ENCODE measurements at places on chromosomes 1 and 21. TPM values are rescaled to one million over a fixed set of nuclear protein-coding genes. Genes with fewer than 3 reads are reported as not detected.

Gene CD2
- 1.2 TPM for total RNA-seq

Gene ANXA9
- 0.26 TPM for total RNA-seq

Gene ADCY10
- total RNA-seq, result 1.8 TPM

DNA sequence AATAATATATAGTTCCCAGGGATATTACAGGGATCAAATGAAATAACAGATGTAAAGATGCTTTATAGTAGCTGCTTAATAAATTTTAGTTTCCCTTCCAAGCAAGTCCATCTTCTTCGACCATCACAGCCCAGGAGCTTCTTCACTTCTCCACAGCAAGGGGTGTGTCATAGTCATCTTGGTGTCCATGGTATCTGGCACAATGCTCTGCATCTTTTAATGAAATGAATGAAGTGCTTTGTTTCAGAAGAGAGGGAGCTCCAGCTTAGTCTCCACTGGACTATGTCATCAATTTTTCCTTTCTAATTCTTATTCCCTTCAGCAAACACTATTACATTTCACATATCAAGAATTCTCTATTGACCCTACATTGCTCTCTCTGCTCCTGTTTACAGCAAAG lies 4.9 kb upstream of the MACF1 start:
- no peak for DNase-seq

DNA sequence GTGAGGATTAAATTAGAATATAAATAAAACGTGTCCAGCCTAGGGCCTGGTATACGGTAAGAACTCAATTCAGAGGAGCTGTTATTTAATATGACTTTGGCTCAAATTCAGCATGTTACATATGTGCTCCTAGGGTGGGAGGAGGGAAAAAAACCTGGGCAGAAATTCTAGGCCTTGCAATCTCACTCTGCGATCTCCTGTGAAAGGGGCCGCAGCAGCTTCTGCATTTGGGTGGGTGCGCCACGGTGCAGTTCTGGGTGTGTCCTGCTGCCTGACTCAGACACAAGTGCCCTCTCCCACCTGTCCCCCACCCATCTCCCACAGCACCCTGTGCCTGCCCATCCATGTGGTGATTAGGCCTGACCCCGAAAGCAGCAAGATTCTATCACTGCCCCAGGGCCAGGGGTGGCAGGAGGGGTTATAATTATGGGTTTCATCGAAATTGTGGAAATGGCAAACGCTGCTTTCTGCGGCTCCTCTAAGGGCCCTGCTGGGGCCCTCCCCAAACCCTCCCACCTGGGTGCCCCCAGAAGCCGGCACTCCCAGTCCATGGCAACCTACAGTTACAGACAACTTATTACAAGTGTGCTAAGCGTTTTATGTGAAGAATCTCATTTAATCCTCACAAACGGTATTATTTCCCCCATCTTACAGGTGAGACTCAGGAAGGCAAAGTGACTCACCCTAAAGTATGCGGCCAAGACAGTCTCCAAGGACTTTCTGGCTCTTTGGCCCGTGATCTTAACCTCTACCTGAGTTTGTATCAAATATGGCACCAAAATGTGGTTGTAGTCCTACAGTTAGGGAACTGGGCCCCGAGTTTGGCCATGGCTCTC lies 25.5 kb upstream of the GRHL3 start:
- DNase-seq, result no peak

DNA sequence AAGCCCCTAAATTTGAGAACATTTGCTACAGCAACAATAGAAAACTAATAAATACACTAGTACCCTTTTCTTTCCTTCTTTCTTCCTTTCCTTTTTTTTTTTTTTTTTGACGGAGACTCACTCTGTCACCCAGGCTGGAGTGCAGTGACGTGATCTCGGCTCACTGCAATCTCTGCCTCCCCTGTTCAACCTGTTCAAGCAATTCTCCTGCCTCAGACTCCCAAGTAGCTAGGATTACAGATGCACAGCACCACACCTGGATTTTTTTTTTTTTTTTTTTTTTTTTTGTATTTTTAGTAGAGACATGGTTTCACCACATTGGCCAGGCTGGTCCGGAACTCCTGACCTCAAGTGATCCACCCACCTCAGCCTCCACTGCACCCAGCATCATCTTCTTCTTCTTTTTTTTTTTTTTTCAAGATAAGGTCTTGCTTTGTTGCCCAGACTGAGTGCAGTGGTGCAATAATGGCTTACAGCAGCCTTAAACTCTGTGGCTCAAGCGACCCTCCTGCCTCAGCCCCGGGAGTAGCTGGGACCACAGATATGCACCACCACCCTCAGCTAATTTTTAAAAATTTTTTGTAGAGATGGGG lies 19.6 kb upstream of the CBR3 start:
- DNase-seq, result no peak

DNA sequence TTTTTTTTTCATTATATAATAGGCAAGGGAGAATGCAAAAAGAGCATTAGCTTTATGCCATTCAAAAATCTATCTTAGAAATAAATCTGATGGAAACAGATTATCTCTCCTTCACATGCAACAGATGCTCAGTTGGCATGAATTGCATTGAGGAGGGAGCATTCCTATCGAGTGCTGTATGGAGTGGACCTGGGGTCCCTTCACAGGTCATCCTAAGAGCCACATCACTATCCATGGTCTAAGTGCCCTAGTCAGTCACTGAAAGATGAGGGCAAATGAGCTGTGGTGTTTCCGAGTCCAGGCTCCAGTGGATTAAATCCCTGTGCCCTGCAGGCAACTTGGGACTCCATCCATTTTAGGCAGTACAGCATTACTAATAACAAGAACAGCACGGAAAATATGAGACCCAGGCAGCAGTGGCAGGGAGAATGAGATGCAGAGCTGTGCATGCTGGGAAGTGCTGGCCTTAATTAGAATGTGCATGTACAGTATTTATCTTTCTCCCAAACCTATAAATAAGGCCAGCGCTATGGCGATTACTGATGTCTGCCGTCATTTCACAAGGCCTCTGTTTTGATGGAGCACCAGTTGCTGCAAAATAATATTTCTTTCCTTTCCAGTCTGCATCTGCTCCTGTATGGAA lies 512.3 kb upstream of the PLXNA2 start:
- no peak for DNase-seq

DNA sequence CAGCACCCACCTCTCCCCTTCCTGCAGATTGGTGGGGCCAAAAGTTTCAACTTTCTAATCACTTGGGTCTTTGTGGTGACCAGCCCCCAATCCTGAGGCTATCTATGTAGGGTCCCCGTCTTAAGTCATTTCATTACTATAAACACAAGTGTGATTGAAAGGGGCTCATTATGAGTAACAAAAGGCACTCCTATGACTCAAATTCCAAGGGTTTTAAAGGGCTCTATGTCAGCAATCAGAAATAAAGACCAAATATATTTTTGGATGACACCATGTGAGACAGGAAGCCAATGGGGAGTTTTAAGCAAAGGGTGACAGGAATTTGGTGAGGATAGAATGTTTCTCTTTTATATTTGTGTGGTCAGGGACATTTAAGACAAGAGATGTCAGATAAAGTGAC lies 6.2 kb downstream of the ERO1B start:
- DNase-seq, result no peak

Gene NUAK2
- 1.7 TPM for total RNA-seq

DNA sequence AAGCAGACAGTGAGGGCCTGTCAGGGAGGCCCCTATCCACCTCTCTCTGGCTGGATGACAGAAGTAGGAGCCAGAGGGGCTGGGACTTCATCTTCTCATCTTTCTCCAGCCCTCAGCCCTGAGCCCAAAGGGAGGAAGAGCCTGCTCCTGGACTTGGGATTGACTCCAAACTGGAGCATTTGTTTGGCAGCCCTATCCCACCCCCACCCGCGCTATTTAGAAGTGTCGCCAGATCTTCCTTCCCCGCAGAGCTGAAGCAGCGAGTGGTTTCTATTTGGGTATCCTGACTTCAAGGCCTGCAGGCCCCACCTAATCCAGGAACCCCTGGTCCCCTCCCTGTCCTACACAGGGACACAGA lies 9.6 kb downstream of the NES start:
- peak; percentile 54 for DNase-seq

DNA sequence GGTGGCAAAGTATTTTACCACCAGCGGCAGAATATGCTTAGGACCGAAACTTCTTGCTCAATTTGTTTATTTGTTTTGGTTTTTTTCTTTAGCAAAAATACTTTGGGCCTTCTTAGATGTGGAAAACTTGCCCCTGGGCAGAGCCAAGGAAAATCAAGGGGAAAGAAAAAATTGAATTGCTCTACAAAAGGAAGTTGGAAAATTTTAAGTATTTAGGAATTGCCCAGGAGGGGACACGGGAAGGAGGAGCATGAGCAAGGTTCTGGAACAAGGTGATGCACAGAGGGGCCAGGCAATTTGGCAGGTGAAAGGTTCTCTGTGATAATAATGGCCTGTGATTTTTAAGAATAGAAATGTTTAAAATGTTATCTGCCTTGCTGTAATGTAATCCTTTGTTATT lies 28.6 kb downstream of the SGIP1 start:
- DNase-seq, result no peak

- DNase-seq, result peak; percentile 68
These were observed 34.8 kb upstream of the ZBTB40 start for GRCh38 chr1:22416555-22417454.

DNA sequence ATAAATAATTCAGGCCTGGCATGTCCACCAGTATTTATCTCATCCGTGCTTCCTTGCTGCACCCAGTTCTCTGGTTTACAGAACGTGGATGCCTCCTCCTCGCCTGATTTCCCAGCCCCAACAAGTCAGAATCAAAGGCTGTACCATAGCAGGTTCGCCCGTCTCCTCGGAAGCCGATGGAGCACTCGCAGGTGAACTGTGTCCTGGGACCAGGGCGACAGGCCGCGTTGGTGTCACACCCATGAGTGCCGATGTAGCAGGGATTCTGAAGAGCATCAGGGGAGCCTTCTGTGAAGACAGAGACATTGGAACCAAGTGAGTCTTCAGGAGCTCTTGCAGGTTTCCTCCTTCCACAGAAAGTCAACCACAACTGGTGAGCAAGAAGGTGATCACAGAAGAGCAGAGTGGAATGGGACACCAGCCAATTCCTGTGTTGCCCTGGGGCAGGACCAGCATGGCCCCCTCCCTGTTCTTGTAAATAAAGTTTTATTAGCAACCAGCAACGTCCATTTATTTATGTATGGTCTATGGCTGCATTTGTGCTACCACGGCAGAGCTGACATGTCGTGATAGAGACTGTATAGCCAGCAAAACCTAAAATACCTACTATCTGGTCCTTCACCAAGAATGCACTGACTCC lies 40.8 kb downstream of the NID1 start:
- no peak for DNase-seq

GRCh38 chr1:26768755-26769154 lies 19.0 kb upstream of the PIGV start:
- no peak for DNase-seq

- DNase-seq, result no peak
These were observed 10.4 kb upstream of the HMGB4 start for GRCh38 chr1:33853431-33853830.

- no peak for DNase-seq
These were observed 5.9 kb downstream of the SSBP3 start for GRCh38 chr1:54400329-54400728.

- no peak for DNase-seq
These were observed 53.0 kb downstream of the KIF26B start for GRCh38 chr1:245207801-245208200.

DNA sequence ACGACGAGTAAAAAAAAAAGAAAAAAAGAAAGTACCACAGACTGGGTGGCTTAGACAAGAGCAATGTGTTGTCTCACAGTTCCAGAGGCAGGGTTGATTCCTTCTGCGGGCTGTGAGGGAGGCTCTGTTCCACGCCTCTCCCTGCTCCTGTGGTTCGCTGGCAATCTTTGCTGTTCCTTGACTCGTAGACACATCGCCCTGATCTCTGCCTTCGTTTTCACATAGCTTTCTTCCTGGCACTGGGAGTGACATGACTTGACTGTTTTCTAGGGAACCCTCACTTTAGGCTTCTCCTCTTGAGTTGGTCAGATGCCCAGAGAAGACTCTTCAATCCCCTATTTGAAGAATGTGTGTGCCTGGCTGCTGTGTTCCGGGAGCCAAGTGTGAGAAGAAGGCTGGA lies 133.6 kb downstream of the TM2D1 start:
- no peak for DNase-seq

Gene IL24
- total RNA-seq, result not detected

DNA sequence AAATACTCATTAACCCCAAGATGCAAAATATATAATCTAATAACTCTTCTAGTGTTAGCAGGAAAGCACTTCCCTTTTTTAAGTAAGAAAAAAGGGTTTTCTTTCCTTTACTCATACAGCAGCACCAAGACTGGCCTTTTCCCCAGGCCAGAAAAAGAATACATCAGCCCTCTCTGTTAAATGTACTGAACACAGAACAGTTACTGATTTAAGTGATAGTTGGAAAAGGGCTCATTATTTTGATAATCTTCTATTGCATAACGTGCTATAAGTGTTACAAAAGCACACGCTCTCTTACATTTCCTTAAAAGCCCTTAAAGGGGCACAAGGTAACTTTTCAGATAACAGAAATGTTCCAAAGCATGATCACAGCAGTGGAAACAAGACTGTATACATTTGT lies 142.9 kb downstream of the TIAM1 start:
- no peak for DNase-seq

Gene FMN2
- total RNA-seq, result 112 TPM

Gene VSIG8
- not detected for total RNA-seq

DNA sequence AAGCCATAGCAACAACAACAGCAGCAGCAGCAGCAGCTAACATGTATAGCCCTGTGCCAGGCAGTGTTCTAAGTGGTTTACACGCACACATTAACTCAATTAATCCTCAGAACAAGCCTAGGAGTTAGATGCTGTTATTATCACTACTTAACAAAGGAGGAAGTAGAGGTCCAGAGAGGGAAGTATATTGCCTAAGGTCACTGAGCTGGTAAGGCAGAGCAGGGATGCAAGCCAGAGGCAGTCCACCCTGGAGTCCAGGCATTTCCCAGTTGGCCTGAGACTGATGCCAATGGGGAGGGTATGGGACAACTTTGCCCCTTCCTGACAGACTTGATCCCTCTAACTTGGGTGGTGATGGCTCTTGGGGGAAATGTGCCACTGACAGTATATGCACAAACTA lies 6.8 kb downstream of the CDC14A start:
- DNase-seq, result no peak

DNA sequence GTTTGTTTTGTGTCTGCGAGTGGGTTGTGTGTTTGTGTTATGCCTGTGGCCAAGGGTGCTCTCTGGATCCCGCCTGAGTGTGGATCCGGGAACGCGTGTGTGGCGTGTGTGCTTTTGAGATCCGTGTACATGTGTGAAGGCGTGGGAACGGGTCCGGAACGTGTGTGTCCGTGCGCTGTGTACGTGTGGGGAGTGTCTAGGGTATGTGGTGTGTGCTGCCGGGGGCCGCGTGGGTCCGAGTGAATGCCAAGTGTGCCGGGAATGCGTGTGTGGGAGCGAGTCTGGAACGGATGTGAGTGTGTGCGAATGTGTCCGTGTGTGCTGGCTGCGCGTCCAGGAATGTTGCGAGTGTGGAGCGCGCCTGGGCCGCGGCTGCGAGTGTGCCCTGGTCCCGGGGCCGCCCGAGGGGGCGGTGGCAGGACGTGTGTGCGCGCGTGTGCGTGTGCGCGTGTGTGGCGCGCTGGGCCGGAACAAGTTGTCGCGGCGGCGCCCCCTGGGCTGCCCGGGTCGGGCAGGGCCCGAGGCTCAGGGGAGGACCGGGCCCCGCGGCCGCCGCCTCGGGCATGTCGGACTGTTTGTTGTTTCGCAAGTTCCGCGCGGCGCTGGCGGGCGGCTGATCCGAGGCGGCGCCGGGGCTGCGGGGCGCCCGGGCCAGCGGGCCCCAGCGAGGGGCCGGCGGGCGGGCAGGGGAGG lies 953 bp downstream of the PTPRU start:
- DNase-seq, result peak; percentile 49

Gene DENND2D
- 2.2 TPM for total RNA-seq

- no peak for DNase-seq
These were observed 5.4 kb downstream of the PPP2R5A start for GRCh38 chr1:212290608-212291007.

Gene BGLAP
- 3.8 TPM for total RNA-seq

Gene UBXN10
- total RNA-seq, result 11.9 TPM

- DNase-seq, result no peak
These were observed 50.9 kb downstream of the S100B start for GRCh38 chr21:46553993-46554392.
